Activated CD8-positive, alpha-beta memory T cell treated with anti-CD3 and anti-CD28 coated beads for 48 hours (primary cell): ENCODE measurements at places on chromosomes 12 and 14.

DNA sequence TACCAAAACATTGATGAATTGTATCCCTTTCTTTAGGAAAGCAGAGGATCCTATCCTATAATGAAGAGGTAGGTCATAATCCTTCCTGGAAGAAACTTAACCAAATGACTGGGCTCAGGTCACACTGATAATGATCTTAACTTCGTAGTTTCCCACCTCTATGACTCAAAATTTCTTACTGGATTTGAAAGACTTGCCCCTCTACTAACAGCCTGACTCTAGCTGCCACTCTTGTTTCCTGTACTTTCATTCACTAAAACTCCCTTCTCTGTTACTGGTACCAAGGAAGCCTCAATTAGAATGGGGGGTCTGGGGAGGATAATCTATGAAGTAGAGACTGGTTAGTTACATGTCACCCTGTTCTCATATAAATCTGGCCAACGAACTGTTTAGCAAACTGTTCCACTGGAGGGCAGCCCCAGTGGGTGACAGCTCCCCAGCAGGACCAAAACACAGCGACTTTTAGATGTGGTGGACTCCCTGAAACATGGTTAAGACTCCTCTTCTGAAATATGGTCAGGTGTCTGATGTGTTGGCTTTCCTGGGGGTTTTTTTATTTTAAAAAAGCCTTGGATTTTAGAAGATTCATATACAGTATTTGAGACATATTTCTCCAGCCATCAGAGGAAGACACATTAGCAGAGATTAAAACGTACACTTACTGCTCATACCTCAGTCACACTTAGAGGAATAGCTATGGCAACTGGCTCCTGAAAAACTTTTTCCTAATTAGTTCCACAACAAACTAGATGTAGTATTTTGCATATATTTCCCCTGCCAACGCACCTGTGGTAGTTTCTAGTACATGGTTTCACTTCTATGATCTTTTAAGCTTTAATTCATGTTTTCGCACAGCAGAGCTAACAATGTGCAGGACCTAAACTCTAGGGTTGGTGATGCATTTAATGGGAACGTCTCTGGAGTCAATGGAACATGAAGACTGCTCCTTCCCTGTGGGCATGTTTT is 72.3 kb downstream of the ACADS start:
- no peak for DNase-seq

GRCh38 chr14:36505181-36505815 is 14.7 kb downstream of the NKX2-1 start:
- no peak for DNase-seq

GRCh38 chr12:109359131-109359690 is 11.5 kb downstream of the MYO1H start:
- no peak for DNase-seq

- no peak for DNase-seq
Observed at GRCh38 chr12:11600199-11600598, 49.3 kb upstream of the ETV6 start.

- peak; percentile 34 for DNase-seq
Observed at GRCh38 chr14:55580470-55581341, 699 bp downstream of the KTN1 start.

- no peak for DNase-seq
Observed at GRCh38 chr12:6950811-6951540, at the start of gene PTPN6. Gene PTPN6, plus strand, starts transcription at chr12:6951356. Its CDS starts 157 bp downstream, at chr12:6951513.

DNA sequence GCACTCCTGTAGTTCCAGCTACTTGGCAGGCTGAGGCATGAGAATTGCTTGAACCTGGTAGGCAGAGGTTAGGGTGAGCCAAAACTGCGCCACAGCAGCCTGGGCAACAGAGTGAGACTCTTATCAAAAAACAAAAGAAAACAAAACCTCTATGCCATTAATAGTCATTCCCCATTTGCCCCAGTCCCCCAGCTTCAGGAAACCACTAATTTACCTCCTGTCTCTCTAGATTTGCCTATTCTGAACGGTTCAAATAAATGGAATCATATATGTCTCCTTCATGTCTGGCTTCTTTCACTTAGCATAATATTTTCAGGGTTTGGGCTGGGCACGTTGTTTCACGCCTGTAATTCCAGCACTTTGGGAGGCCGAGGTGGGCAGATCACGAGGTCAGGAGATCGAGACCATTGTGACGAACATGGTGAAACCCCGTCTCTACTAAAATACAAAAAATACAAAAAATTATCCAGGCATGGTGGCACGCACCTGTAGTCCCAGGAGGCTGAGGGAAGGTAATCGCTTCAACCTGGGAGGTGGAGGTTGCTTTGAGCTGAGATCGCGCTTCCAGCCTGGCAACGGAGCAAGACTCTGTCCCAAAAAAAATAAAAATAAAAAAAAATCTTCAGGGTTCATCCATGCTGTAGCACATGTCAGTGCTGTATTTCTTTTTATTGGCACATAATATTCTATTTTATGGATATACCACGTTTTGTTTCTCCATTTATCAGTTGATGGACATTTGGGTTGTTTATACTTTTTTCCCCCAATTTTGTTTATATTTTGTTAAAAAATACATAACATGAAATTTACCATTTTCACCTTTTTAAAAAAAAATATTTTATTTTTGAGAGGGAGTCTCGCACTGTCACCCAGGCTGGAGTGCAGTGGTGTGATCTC is 31.9 kb downstream of the KNTC1 start:
- no peak for DNase-seq

DNA sequence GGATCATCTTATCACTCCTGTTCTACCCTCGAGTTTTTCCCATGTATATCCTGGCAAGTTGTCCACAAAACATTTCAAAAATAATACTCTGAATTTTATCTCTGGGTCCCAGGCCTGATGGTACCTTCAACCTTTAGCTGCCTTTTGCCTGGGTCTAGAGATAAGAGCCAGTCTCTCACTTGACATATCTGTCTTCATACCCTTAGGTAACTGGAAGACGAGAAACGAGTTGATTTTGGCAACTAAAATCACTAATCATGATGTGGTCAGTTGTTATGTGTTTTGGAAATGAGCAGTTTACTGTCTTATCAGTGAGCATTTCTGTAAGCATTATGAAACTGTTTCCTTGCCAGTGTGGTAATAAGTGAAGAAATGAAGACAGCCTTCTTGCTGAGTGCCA is 6.3 kb downstream of the RNF10 start:
- DNase-seq, result no peak

GRCh38 chr14:98131406-98131805 is 1140.6 kb downstream of the BCL11B start:
- no peak for DNase-seq

- no peak for DNase-seq
Observed at GRCh38 chr12:75805905-75806304, 225.7 kb downstream of the PHLDA1 start.

DNA sequence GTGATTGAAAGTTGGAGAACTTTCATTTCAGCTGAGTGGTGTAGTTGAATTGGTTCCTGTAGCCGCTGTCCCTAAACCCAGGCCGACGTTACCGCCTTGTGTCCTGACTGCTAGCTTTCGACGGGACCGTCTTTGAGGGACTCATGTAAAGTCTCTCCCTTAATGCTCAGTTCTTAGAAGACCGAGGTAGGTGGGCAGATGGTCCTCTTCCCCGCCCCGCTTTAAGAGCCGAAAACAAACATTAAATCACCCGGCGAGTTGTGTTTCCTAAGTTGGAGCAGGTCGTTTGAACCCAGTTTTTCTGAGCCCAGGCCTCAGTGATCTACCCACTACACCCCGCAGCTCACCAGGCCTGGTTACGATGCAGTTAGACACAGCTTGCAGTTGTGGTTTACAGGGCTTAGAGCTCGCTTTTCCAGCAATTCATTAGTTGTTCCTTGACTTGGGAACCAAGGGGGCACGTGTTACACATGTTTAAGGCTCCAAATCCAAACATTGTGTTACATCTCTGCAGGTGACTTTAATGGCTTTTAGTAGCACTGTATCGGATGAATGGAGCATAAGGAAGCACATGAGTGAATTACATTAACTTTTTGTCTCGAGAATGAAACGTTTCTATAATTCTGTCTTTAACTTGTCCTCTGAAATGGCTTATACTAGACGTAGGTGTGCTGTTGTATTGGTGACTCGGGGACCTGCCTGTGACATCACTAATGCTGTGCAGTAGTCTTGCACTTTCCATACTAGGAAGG is 790 bp downstream of the NEDD1 start:
- DNase-seq, result no peak

DNA sequence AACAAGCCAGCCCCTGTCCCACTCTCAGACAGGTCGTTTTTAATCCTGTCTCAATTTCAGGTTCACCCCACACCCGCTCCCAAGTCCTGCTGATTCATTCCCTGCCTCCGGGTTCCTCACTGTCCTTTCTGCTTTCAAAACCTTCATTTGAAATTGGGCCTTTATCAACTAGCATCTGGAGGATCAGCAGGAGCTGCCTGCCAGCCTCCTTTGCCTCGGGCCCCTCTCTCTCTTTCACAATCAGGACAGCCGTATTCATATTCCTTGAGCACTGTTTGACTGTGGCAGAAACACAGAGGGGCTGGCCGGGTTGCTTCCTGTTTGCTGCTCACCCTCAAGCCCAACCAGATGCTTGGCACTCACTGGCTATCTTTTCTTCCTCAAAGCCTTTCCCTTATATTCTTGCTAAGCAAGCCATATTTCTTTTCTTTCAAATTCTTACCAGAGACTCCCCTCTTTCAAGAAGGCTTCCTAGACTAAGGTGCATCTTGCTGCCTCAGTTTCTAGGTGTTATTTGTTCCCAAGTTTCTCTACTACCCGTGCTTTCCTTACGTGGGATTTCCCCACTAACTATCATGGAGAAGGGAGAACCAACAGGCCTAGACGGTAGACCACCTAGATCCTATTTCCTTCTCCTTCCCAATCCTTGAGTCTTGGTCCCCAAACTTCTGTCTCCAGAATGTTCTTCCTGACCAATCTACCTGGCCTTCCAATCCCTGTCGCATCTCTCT is 3.0 kb downstream of the GALNT6 start:
- DNase-seq, result no peak

DNA sequence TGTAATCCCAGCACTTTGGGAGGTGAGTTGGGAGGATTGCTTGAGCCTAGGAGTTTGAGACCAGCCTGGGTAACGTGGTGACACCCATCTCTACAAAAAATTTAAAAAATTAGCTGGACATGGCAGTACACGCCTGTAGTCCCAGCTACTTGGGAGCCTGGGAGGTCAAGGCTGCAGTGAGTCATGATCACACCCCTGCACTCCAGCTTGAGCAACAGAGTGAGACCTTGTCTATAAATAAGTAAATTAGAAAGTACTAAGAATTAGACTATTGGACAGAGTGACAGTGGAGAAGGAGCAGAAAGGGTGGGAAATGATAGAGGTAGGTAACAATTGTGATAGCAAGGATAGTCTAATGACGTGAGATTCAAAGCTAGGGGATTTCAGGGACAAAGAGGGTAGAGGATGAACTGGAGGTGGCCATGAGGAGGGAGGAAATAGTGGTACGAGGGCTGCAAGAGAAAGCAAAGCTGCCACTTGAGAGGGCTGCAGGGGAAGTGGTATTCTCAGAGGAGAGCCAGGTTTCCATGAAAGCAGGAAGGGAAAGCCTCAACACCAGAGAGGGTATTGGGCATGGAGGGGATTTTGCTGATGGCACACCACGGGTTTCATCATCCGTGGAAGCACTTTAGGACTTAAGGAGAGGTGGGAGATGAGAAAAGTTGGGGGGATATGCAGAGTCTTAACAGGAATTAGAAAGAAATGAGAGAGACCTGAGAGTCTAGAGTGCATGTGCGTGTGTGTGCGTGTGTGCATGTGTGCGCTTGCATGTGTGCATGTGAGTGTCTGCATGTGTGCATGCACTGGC is 85.6 kb downstream of the SYNE2 start:
- peak; percentile 10 for DNase-seq

DNA sequence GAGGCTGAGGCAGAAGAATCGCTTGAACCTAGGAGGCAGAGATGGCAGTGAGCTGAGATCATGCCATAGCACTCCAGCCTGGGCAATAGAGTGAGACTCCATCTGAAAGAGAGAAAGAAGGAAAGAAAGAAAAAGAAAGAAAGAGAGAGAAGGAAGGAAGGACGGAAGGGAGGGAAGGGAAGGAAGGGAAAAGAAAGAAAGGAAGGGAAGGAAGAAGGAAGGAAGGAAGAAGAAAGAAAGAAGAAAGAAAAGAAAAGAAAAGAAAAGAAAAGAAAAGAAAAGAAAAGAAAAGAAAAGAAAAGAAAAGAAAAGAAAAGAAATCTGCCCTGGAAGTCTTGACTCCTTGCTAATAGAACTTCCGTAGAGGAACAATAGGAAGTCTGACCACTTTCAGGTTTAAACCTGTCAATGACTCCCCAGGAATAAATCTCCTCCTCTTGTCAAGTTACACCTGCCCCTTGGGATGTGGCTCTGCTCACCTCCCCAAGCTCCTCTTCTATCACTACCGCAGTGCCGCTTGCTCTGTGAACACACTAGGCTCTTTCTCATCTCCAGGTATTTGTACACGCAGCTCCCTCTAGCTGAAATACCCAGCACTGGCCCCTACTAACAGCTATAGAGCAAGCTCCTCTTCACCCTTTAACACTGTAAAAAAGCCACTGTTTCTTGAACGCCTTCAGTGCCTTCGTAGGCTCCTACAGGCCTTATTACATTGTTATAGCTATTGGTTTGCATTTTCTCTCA is 773.1 kb upstream of the TBX3 start:
- no peak for DNase-seq

DNA sequence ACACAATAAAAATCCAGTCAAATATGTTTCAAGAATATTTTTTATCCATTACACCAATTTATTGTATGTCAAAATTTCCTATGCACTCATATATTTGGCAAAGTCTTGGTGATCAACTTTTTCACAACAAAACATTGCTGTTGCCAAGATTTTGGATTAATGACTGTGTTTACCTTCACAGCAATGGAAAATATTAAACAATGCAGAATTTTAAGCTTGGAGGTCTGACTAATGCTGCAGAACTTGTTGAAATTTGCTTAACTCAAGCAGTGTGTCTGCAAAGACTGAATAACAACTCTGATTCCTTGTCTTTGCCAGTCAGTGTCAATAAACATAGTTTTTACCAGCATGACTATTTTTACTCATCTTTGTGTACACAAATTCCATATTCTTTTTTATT is 336.4 kb downstream of the CCER1 start:
- DNase-seq, result no peak

DNA sequence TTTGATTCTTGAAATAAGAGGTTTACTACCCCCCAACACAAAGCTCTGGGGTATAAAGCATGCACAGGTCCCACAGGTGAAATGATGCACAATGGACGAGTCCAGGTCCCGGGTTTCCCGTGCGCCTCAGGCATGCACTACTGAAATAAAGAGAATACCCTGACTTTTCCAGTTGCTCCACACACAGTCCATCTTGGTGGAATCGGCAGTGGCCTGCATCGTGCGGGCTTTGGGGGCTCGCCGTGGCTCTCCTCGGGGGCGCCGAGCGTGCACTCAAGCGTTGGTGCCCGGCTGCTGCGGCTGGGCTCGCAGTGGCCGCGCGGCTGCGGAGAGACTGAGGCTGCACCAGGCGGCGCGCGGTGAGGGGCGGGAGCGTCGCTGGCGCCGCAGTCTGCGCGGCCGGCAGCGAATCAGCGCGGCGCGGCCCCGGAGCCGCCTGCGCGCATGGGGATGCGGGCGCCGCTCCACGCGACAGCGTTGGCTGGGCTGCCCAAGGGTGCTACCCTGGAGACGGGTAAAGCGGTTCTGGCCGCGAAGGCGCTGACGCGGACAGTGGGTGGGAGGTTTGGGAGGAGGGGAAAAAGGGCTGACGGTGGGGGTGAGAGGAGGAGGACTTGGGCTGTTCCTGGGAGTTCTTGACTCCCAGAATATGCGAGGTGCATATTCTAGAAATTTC is 53.8 kb upstream of the CCDC175 start:
- DNase-seq, result no peak

- DNase-seq, result no peak
Observed at GRCh38 chr12:65748332-65748731, 76.0 kb upstream of the HMGA2 start.

- DNase-seq, result no peak
Observed at GRCh38 chr12:15846887-15847286, 35.3 kb upstream of the STRAP start.
